ENCODE measurements at places on chromosomes 2 and 18.

DNA sequence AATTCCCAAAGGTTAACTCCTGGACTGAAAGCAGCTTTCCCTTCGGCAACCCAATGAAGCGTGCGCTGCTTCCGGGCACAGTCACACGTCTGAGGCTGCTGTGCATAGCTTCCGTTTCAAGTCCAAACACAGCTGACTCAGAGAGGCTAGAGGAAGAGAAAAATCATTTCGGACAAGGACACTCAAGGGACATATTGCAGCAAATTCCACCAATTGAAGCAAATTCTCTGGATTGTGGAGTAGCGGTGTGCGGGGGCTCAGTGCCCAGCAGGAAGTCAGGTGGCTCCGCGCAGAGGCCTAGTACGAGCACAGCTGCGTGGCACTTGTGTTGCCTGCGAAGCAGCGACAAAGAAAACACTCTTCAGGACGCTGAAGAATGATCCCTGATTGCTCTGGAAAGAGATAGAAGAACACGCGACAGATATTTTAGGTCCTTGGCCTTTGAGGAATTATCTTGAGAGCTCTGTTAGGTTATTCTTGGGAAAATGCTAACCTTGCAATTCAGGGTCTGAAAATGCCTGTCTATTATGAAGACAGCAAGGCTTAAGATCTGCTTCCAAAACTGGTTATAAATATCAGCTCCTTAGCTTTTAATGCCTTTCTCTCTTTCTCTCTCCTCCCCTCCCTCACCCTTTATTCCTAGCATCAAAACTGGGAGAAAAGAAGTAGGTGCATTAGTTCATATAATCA is 352.6 kb upstream of the DLGAP1 start:
- DNase-seq, result no peak

DNA sequence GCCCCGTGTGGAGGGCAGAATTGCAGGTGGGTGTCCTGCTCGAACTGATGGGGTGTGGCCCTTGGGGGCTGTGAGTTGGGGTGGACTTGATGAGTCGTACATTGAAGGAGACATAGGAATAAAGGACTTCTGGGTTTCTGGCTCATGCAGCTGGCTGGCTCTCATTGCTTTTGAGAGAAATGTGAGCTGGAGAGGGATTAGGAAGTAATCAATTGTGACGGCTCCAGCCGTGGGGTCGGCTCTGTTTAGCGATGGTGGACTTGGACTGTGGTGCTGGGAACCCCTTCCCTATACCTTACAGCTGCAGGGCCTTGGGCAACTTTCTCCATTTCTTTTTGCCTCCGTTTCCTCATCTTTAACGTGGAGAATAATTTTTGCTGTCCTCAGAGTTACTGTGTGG is 9.2 kb downstream of the IMPA2 start:
- DNase-seq, result no peak

- no peak for DNase-seq
These were observed 89.7 kb upstream of the TTC39C start for GRCh38 chr18:23924813-23925212.

- no peak for DNase-seq
These were observed 9.4 kb downstream of the ADAM23 start for GRCh38 chr2:206452750-206453149.

DNA sequence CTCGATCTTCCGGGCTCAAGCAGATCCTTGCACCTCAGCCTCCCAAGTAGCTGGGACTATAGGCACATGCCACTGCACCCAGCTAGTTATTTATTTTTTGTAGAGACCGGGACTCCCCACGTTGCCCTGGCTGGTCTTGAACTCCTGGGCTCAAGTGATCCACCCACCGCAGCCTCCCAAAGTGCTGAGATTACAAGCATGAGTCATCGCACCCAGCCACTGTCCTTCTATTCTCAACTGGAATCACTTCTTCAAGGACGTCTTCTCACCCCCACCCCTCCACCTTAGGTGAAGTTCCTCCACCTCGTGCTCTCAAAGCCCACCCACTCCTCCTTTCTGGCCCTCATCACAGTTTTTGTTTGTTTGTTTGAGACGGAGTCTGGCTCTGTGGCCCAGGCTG is 54.0 kb upstream of the REL start:
- DNase-seq, result no peak

DNA sequence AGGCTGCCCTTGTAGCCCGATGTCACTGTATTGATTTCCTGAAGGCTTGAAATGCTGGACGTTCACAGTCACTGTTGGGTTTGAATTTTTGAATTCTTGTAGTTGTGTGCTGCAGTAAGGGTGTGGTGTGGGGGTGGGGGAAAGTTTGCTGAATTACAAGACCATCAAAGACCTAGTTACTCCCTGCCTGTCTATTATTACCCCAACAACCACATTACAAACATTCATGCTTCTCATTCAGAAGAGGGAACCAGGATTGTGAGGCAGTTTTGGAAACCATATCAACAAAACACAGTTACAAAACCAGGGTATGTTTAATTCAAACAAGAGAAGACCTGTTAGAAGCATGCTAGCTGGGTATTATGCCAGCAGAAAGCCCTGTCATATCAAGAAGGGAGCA is 85.8 kb downstream of the CLHC1 start:
- no peak for DNase-seq

GRCh38 chr2:99810225-99810624 is 320.4 kb upstream of the REV1 start:
- DNase-seq, result no peak

DNA sequence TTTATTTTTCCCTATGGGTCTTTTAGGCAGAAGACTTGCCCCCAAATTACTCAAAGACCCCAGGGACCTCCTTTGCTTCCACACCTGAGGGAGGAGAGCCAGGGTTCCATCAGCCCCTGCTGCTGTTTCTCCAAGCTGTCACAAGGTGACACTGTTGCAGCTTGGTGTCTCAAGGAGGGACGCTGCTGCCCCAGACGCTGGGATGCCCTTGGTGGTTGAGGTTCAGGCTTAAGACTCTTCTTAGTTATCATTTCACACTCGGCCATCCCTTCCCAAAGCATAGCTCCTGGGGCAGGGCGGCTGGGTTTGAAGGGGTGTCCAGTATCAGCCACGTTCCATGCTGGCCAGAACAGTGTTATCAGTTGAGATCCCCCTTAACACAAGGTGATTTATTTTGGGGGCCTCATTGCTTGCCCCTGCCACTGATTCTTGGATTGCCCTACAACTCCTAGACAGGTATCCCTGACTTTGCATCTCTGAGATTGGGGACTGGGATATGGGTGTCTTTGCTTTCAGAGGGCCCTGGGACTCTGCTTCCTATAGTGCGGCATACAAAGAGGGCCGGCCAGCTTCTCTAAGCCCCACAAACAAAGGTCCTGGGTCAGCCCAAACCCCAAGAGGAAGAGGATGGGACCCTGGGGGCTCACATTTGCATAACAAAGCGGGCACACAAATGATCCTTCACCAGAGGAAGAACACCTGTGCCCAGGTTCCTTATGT is 22.7 kb downstream of the GPR55 start:
- no peak for DNase-seq

GRCh38 chr2:72159211-72159993 is 11.7 kb upstream of the CYP26B1 start:
- no peak for DNase-seq

DNA sequence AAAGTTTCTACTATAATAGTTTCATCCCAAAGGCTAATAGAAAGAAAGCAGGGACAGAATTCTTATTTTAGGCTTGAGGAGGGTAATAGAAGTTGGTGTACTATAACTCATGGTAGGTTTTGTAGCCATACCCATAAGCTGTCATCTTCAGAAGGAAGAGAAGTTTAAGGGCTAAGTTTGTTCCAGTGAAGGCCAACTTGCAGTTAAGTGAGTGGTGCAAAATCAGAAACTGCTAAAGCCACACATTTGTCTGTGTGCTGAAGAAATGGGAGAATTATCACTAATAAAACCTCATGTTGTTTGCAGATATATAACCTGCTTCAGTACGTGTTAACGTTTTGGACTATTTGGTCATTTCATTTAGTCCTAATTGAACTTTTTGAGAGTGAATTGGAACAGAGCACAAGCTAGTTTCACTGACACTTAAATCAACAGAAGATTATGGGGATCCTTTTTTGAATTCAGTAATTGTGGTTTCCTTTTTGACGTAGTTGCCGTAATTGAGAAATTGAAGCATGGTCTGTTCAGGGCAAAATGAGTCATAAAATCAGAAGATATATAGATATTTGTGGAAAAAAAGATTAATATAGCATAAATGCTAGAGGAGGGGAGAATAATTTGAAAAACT is 69.1 kb downstream of the PHLPP1 start:
- no peak for DNase-seq

- no peak for DNase-seq
These were observed 1.1 kb downstream of the MREG start for GRCh38 chr2:216012133-216012829.

GRCh38 chr2:130728007-130728454 is 839 bp upstream of the GPR148 start:
- DNase-seq, result no peak

DNA sequence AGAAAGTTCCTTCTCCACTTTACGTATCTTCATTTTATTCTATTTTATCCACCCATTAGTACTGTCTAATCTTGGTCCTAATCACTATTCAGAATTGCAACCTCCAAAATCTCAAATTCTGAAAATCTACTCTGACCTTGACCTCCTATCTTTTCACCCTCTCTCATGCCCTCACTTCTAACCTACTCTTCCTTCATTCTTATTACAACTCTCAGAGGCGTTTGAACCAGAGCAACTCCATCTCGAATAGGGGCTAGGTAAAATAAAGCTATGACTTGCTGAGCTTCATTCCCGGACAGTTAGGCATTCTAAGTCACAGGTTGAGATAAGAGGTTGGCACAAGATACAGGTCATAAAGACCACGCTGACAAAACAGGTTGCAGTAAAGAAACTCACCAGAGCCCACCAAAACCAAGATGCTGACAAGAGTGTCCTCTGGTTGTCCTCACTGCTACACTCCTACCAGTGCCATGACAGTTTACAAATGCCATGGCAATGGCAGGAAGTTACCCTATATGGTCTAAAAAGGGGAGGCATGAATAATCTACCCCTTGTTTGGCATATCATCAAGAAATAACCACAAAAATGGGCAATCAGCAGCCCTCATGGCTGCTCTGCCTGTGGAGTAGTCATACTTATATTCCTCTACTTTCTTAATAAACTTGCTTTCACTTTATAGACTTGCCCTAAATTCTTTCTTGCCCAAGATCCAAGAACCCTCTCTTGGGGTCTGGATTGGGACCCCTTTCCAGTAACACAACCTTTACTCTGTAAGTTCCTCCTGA is 11.4 kb downstream of the CCDC88A start:
- no peak for DNase-seq

GRCh38 chr2:221486106-221486505 is 86.0 kb downstream of the EPHA4 start:
- DNase-seq, result no peak

DNA sequence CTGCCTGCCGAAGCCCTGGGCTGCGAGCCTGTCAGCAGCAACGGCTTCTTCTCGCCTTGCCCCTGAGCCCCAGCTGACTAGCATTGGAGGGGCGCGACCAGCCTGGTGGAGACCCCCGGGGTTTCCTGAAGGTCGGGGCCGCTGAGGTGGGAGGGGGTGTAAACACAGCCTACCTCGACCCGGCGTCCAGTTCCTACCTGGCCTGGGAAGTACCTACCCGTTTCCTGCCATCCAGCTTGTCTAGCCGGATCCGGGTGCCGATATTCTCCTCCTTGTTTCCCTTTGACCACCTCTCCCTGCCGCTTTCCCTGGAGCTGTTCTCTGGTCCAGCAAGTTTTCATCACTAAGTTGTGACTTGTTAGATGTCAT is 511 bp downstream of the MOB4 start:
- no peak for DNase-seq

DNA sequence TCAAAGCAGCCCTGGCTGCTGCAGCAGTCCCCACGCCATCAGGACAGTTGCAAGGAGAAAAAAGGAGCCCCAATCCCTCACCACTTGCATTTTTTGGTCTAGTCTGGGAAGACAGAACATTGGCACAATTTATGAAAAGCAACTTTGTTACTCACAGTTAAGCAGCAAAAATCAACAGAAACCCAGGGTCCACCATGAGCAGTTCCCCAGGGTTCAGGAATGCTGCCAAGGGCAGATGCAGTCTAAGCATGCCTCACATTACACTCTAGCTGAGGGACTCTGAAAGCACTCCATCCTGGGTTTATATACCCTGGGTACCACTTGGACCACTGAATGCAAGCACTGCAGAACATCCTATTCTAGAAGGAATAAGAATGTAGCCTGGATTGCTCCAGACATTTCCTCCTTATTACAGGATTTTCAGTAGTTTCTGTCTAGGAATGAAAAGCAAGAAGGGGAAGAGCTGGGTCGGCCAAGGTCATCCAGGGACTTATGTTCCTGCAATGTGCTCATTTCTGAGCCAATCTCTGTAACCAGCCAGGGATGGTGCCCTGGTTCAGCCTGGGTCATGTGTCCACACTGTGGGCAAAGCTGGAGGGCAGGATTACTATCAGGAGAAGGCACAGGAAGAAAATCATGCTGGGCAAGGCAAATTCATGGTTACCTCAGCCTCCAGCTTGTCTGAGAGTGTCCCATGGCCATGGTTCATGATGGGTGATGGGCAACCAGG is 19.5 kb upstream of the TMEM163 start:
- no peak for DNase-seq

DNA sequence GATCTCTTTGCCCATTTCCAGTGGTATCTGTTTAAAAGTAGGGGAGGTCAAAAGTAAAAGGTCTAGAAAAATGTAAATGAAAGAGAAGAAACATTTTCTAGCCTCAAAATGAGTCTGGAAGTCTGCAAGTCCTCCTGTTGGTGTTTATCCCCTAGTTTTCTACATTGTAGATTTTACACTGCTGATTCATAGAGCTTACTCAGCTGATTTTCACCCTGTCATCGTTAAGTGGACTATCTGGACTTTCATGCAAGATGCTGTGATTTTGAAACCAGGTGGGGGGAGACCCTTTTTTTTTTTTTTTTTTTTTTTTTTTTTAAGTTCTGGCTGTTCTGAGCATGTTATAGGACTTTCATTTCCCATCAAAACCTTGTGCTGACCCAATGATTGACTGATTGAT is 10.3 kb downstream of the HOXD3 start:
- DNase-seq, result no peak

DNA sequence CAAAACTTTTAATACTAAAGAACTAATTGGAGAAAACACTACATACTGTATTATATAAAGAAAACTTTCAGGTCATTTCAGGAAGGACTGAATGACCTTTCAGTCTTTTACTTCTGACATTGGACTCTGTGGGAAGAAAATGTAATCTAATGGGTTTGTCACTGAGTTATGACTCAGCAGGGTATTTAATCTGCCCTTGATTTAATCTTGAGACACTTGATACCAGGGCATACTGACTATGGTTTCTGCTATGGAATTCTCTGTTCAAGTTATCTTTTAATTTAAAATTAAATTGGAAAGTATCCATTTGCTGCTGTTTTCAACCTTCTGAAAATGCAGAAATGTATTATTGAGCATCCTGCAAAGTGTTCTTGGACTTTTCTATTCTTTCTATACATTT is 354.2 kb upstream of the GALNT5 start:
- no peak for DNase-seq

- DNase-seq, result no peak
These were observed 35.0 kb downstream of the YES1 start for GRCh38 chr18:777021-777420.

- no peak for DNase-seq
These were observed 106.0 kb downstream of the UBR3 start for GRCh38 chr2:169933124-169933711.

GRCh38 chr2:129733579-129733978 is 245.9 kb upstream of the RAB6C start:
- DNase-seq, result no peak

- DNase-seq, result no peak
These were observed 210.9 kb downstream of the DYM start for GRCh38 chr18:49249521-49249920.
